ENCODE measurements at places on chromosomes 16 and 17.

DNA sequence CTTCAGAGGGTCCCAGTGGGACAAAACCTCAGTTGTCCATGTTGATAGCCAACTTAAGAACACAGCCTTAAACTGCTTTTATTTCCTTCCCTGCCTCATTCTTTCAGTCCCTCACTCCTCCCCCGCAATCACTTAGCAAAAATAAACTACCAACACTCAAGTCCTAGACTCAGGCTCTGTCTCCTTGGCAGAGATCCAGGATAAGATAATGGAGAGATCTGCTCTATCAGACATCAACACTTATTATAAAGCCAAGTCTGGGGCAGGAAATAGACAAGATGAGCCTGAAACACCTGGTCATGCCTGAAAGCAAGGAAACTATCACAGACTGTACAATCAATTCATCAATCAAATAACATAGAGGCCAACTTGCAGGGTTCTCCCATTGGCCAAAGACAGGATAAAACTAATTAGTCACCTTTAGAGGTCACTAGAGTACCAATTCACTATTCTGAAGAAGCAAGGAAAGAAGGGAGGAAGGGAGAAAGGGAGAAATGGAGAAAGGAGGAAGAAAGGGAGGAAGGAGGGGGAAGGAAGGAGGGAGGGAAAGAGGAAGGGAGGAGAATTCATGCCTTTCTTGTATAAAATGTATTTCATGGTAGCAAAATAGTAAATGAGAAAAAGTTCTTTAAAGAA, 15.7 kb downstream of the HYDIN start:
- no peak for DNase-seq

DNA sequence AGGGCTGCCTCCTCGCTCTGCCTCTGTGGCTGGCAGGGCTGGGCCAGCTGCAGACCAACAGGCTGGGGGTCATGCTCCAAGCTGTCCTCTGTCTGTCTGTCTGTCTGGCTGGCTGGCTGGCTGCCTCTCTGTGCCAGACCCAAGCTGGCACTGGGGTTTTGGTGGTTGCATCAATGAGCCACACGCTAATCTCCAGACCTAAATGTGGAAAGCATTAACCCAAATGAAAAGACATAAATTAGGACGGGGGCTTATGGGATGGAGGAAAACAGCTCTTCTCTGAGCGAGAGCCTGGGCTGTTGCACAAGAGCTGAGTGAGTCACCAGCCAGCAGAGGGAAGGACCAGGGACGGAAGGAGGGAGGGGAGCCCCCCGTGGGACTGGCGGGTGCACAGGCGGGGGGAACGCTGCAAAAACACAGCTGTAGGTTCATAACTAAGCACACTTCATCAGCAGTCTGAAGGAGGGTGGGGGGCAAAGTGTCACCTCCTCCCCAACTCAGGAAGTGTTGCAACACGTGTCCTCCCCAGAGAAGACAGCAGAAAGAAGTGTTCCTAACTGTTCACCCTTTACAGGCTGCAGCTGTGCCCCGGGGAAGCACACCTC, 83.4 kb downstream of the GAS7 start:
- DNase-seq: peak; percentile 57

GRCh38 chr16:71623597-71623996, 2.4 kb upstream of the MARVELD3 start:
- DNase-seq: no peak

- no peak for DNase-seq
These were observed 18.0 kb downstream of the CCR7 start for GRCh38 chr17:40547079-40547784.

GRCh38 chr16:17417740-17418139, 53.0 kb downstream of the XYLT1 start:
- no peak for DNase-seq
